ENCODE measurements at places on chromosomes 4 and X. TPM values are rescaled to one million over a fixed set of nuclear protein-coding genes. Genes with fewer than 3 reads are reported as not detected.

DNA sequence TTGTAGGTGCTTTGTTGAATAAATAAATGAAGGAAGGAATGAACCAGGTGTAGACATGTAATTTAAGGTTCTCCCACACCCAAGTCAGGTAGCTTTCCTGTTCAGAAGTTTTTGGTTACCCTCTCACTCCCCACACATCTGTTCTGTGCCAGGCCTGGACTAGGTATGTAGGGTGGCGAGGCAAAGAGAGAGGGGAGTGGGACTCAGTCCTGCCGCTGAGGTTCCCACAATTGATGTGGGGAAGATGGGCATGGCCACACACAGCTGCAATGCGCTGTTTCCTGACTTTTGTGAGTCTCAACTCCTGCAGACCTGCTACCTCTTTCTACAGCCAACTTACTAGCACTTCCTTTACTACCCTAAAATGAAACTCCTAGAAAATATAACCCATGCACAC is 88.9 kb downstream of the RTL5 start:
- DNase-seq = no peak

DNA sequence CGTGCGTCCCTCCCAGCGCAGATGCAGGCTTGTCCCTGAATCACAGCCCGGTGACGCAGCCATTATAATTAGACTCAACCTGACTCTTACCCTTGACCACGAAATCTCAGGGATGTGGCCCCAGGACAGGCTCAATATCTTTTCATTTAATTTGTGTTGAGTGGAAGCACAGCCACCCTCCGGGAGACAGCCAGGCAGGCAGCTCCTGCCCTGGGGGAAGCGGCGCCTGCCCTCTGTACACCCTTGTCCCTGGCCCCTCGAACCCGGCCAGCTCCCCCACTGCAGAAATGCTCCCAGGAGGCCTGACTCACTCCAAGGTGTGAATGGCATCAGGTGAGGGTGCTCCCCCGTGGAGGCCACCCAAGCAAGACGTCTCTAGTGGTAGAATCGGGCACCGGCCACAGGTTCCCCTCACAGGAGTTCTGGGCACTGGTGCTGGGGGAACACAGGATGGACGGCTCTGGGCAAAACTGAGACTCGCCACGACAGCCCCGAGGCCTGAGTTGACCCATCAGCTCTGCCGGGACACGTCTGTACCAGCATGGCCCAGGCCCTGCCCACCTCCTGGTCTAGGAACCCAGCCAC is 2.7 kb downstream of the CPLX1 start:
- peak; percentile 47 for DNase-seq

DNA sequence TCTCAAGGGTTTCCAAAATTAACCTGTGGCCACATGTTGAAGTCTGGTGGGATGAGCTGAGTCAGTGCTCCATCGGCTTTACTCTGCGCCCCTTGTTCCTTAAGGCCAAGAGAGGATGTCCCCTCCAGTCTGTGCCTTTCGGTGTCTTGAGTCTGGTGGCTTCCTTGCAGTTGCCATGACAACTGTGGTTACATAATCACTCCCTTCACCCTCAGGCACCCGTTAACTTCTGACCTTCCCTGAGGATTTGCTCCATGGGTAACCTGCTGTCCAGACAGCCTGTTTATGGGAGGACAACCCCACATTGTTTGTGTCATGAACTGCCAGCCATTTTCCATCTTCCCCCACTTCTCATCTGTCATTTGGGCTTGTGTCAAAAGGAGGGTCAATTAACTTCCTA is 401.1 kb upstream of the LCORL start:
- no peak for DNase-seq

DNA sequence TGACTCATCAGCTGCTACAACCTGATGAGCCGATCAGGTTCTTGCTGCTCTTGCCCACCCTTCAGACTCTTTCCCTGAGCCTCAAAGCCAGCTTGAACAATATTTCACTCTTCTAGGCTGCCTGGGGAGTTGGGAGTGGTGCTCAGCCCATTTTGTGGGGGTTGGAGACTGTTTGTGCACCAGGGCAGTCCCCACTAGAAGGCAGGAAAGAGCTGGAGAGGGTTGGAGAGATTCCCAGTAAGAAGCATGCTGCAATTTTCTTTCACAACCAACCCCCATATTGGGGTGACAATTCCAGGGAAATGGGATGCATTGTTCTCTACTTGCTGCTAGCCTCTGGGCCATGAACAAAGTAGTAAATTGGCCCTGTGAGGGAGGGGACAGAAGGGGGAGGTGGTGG is 44.1 kb downstream of the SLC16A2 start:
- no peak for DNase-seq

DNA sequence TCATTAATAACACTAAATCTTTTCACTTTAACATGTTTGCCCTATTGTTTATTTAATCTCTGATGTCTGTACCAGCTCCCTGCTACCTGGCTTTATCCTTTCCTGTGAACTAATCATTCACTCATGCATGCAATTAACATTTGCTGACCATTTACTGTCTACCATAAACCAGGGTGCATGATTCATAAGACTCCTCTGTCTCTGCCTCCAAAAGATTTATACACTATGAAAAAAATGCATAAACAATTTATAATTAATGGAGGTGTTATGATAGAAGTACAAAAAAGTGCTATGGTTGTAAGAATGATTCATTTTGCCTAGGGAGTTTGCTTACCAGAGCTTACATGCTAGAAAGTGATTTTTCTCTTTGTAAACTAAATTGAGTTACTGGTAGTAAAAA is 24.5 kb upstream of the CPEB2 start:
- no peak for DNase-seq

- DNase-seq = no peak
Measured at GRCh38 chr4:28277931-28278330, 1417.3 kb downstream of the STIM2 start.

GRCh38 chrX:87702795-87703194 is 185.2 kb downstream of the KLHL4 start:
- no peak for DNase-seq

- no peak for DNase-seq
Measured at GRCh38 chr4:130288576-130288975, 1192.6 kb downstream of the C4orf33 start.

GRCh38 chr4:151687021-151687640 is 73.7 kb downstream of the GATB start:
- no peak for DNase-seq

- no peak for DNase-seq
Measured at GRCh38 chr4:84920617-84921016, 45.9 kb downstream of the WDFY3 start.

SAT1 gene
- 41.3 TPM for total RNA-seq

UGT2B15 gene
- not detected for total RNA-seq

GRPR gene
- 0.20 TPM for total RNA-seq

POU3F4 gene
- total RNA-seq = not detected

ADH1A gene
- not detected for total RNA-seq

GRXCR1 gene
- total RNA-seq = not detected

All from CD8-positive, alpha-beta memory T cell (primary cell).